ENCODE measurements at places on chromosomes 1 and 21. TPM values are rescaled to one million over a fixed set of nuclear protein-coding genes. Genes with fewer than 3 reads are reported as not detected.

- H3K36me3 ChIP-seq = no peaks in the 10 kb centered on the region
- H3K4me3 ChIP-seq = no peak overlapping the region
- H3K4me1 ChIP-seq = peaks cover 3% of the 10 kb centered on the region
- H3K27me3 ChIP-seq = no peaks in the 10 kb centered on the region
- no peak for DNase-seq
These were observed 89.7 kb downstream of the TNNI3K start for GRCh38 chr1:74324684-74325448.

GRCh38 chr1:70264839-70265238, 43.7 kb downstream of the SRSF11 start:
- H3K4me1 ChIP-seq = no peaks in the 10 kb centered on the region
- no peak overlapping the region for H3K4me3 ChIP-seq
- H3K27me3 ChIP-seq = no peaks in the 10 kb centered on the region
- no peak for DNase-seq
- H3K36me3 ChIP-seq = peaks cover 31% of the 10 kb centered on the region

DNA sequence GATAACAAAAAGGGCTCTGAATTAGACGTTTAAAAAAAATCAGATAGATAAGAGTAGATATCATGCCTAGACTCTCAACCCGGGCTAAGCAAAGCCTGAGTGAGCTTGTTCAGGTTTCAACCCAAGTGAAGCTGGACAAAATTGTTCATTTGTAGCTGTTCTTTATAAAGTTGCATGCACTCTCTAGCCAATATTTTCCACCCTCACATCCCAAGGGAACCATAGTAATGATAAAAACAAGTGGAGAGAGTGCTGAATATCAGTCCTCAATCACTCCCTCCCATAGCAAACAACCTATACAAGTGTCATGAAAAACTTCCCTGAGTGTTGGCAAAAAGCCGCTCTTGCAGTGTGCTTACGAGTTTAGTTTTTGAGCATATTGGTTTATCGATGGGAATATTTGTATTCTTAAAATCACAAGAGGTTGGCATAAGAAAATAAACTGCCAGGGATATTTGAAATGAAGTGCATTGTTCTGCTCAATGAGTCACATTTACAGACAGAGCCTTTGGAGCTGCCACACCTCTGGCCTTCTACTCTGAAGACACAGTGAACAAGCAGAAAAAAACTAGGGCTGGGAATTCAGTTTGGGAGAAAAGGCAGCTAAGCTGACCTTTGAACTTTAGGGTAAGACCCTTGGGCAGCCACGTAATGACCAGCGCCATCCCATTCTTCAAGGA, 2.2 kb upstream of the CLCA2 start:
- no peak for DNase-seq
- H3K27me3 ChIP-seq = no peaks in the 10 kb centered on the region
- no peaks in the 10 kb centered on the region for H3K36me3 ChIP-seq
- H3K4me1 ChIP-seq = no peaks in the 10 kb centered on the region
- no peak overlapping the region for H3K4me3 ChIP-seq
- no peak overlapping the region for H3K27ac ChIP-seq

GRCh38 chr1:28595412-28596191, 3.5 kb downstream of the RAB42 start:
- H3K4me1 ChIP-seq = peaks cover 6% of the 10 kb centered on the region
- no peak for DNase-seq
- no peaks in the 10 kb centered on the region for H3K27me3 ChIP-seq
- no peak overlapping the region for H3K27ac ChIP-seq
- H3K36me3 ChIP-seq = no peaks in the 10 kb centered on the region
- H3K4me3 ChIP-seq = no peak overlapping the region

- H3K27ac ChIP-seq = no peak overlapping the region
- no peak for DNase-seq
- H3K4me1 ChIP-seq = no peaks in the 10 kb centered on the region
- H3K27me3 ChIP-seq = no peaks in the 10 kb centered on the region
These were observed 39.2 kb upstream of the LRRC8D start for GRCh38 chr1:89781494-89782126.

DNA sequence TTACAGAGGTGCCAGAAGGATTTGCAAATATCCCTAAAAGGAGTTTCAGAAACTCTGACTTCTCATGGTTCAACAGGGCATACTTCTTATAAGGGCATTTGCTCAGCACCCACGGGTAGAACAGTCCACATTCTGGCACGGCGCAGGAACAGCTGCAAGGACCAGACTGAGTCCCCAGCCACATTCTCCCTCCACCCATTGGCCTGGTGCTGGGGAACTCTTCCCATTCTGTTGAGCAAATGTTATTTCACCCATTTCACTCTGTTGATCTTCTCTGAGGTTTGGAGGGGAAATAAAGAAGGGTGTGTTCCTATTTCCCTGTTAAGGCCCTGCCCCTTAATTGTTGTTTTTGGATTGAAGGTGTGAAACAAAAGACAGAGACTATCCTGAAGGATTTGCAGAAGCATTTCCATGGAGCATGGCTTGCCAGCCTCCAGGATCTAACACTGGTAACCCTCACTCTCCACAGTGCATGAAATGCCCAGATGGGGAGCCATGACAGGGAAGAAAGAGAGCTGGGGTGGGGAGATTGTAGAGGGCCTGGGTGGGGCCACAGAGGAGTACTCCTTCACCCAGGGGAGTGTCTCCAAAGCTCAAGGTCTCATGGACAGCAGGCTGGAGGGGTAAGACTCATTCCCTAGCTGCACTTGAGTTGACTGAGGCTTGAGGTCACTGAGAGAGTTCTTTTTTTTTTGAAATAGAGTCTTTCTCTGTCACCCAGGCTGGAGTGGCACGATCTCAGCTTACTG, 35.0 kb downstream of the INAVA start:
- no peaks in the 10 kb centered on the region for H3K36me3 ChIP-seq
- no peak overlapping the region for H3K4me3 ChIP-seq
- no peak for DNase-seq
- H3K4me1 ChIP-seq = no peaks in the 10 kb centered on the region

- H3K27me3 ChIP-seq = no peaks in the 10 kb centered on the region
- H3K4me3 ChIP-seq = no peak overlapping the region
- DNase-seq = no peak
These were observed 28.3 kb downstream of the THAP3 start for GRCh38 chr1:6652986-6653385.

DNA sequence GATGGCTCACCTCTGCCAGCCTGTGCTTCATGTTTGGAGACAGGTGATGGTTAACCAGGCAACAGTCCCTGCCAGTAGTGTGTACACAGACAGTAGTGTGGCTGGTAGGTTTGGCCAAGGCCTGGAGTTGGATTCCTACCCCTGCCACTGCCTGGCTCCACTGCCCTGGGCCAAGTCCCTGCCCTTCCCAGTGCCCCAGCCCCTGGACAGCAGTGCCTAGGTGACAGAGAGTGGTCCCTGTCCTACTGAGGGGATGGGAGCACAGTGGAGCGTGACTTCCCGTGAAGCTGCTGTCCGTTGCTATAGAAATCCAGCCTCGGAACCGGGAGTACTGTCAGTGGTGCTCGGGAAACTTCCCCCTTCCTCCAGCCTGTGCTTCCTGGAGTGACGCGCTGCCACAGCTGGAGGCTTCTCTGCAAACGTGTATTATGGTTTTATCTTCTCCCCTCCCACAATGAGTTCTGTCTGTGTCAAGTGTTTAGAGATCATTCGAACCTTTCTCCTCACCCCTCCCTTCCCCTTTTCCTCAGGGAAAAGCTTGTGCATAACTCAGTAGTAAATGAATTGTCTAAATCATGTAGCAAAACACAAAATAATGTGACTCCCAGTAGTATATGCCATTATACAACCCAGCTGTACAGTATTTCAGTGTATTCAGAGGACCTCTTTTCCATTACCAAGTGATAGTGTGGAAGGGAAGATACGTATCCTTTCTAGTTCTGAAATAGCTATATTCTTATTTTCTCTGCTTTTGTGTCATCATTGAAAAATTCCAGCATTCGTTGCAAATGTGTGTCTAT, 73.4 kb downstream of the GALNT2 start:
- peaks cover 3% of the 10 kb centered on the region for H3K4me1 ChIP-seq
- no peaks in the 10 kb centered on the region for H3K27me3 ChIP-seq
- no peak overlapping the region for H3K4me3 ChIP-seq

- H3K4me1 ChIP-seq = no peaks in the 10 kb centered on the region
- H3K36me3 ChIP-seq = peaks cover 9% of the 10 kb centered on the region
- no peak for DNase-seq
- H3K27me3 ChIP-seq = no peaks in the 10 kb centered on the region
These were observed 12.8 kb downstream of the ZFP69B start for GRCh38 chr1:40462956-40463590.

DNA sequence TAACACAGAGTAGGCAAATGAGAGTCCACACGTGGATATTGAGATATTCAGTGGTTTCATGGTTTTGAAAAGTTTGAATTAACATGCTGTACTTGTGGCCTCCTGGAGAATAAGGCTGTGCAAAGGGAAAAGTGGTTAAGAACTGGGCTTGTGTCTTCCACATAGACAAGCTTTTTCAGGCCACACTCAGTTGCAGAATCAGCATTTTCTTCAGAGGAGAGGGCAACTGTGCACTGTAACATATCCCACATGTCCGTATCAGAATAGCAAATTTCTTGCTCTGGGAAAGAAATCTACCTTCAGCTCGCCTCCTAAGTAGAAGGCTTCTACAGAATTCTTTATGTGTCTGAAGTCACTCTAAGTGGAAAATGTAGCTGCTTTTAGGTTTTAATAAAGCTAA, 84.9 kb downstream of the ZC3H11B start:
- H3K4me1 ChIP-seq = no peaks in the 10 kb centered on the region
- no peak overlapping the region for H3K27ac ChIP-seq
- DNase-seq = no peak
- H3K4me3 ChIP-seq = no peak overlapping the region

DNA sequence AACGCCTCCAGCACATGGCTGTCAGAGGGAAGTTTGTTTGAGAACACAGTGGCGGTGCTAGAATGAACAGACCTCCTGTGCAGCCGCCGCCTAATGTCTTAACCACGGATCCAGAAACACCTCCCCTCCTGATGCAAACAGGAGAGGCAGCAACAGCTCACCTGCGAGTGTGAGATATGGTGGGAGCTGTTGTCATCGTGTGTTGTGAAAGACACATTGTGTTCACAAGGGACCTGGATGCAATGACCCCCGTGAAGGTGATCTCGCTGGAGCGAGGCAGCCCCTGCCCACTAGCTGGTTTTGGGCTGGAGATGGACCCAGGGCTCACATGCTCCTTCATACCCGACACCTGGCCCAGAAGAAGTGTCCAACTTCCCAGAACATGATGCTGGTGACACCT, 315.3 kb upstream of the C1orf174 start:
- DNase-seq = no peak
- no peaks in the 10 kb centered on the region for H3K36me3 ChIP-seq
- no peaks in the 10 kb centered on the region for H3K27me3 ChIP-seq

DNA sequence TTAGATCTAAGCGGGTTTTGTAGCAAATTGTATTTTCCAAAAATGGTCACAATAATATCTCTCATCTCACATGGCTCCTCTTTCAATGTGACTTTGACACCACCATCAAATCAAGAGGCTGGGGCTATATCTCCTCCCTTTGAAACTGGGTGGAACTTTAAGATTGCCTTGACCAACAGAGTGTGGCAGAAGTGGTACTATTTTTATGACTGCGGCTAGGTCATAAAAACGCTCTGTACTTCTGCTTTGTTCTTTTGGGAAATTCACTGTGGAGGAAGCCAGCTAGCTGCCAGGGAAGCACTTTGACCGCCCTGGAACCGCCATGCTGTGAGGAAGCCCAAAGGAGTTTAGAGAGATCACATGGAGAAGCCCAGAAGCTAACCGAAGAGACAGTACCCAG, 50.7 kb upstream of the ACOT11 start:
- H3K27ac ChIP-seq = no peak overlapping the region
- no peak for DNase-seq
- H3K4me3 ChIP-seq = no peak overlapping the region
- H3K27me3 ChIP-seq = no peaks in the 10 kb centered on the region
- no peaks in the 10 kb centered on the region for H3K36me3 ChIP-seq

DNA sequence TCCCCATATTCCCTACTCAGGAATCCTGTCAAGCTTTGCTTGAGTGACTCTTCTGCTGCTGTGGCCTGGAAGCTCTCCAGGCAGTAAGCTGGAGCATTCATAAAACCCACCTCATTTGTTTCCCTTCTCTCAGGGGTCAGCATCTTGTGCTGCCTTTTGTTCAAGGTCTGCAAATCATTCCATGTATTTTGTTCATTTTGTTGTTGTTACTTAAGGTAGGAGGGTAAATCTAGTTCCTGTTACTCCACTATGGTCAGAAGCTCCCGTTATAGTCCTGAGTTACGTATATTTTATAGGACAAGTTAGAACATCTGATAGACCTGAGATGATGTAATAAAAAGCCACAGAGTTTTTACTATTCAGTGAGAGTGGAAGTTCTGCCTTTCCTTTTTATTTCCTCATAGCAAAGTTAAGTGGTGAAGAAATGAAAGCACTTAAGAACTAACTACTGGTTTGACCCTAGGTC, 9.9 kb downstream of the SYNJ1 start:
- no peaks in the 10 kb centered on the region for H3K27me3 ChIP-seq
- no peak overlapping the region for H3K27ac ChIP-seq
- H3K36me3 ChIP-seq = peaks cover 9% of the 10 kb centered on the region
- H3K4me3 ChIP-seq = no peak overlapping the region
- H3K4me1 ChIP-seq = no peaks in the 10 kb centered on the region

Gene LEMD1
- total RNA-seq = not detected

DNA sequence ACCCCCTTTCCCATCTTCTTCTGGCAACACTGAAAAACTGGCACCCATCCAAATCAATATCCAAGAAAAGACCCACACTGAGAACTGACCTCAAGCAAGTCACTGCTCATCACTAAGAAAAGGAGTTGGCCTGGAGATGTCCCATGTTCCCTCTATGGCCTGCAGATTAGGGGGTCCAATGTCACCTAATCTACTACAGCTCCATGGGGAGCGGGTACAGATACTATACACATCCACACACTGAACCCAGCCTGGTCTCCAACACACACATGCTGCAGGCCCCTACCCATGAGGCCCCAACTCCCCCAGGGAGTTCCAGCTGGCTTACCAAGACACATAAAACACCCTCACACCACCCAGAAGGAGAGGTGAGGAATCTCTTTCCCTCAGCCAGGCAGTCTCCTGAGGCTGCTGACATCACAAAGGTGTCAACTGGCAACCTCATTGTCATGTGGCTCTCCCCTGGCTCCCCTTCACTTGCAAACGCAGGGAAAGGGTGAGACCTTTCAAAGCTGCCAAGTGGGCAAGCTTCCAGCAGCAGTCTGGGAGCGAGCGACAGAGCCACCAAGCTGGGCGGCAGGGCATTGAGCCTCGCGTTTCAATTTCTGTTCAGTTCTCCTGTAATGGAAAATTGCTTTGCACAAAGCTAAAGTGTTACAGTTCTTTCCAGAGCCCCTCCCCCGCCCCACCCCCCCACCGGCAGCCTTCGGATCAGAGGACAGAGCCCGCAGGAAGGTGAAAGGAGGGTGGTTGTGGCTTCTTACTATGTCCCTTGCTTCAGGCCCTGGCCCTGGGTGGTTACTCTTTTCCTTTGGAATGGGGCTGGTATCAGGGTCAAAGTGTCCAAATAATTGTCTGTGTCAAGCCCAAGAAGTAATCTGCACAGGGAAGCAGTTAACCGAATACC, at the start of gene LRRC52:
LRRC52 (plus strand) TSS at position 469 of the 907 bp plus-strand sequence; CDS start at position 766, 297 bp downstream.
- H3K27me3 ChIP-seq = no peaks in the 10 kb centered on the region
- no peak within 1 kb of the TSS for H3K27ac ChIP-seq
- H3K36me3 ChIP-seq = no peaks in the 10 kb centered on the region
- peaks cover 3% of the 10 kb centered on the region for H3K4me1 ChIP-seq
- no peak for DNase-seq
